ENCODE measurements at places on chromosomes 2 and 18. TPM values are rescaled to one million over a fixed set of nuclear protein-coding genes. Genes with fewer than 3 reads are reported as not detected.

GRCh38 chr2:231256494-231256893 is 58.1 kb downstream of the ARMC9 start:
- DNase-seq: no peak

- DNase-seq: no peak
Observed at GRCh38 chr2:133097666-133098065, 427.7 kb upstream of the LYPD1 start.

DNA sequence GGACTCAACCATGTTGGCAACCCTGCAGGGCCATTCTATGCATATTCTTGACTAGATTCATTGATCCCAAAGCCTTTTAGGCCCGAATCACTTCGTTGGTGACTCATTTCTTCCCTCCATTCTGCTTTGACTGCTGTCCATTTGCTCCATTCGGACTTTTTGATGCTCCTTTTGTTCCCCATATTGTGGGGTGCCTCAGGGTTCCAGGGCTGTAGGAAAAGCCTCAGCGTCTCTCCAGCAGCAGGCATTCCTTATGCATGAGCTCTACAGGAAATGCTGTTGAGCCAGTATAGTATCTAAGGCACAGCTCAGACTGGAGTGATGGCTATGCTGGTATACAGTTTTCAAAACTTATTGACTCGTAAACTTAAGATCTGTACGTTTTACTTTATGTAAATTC is 292.6 kb downstream of the PRKCE start:
- no peak for DNase-seq

DNA sequence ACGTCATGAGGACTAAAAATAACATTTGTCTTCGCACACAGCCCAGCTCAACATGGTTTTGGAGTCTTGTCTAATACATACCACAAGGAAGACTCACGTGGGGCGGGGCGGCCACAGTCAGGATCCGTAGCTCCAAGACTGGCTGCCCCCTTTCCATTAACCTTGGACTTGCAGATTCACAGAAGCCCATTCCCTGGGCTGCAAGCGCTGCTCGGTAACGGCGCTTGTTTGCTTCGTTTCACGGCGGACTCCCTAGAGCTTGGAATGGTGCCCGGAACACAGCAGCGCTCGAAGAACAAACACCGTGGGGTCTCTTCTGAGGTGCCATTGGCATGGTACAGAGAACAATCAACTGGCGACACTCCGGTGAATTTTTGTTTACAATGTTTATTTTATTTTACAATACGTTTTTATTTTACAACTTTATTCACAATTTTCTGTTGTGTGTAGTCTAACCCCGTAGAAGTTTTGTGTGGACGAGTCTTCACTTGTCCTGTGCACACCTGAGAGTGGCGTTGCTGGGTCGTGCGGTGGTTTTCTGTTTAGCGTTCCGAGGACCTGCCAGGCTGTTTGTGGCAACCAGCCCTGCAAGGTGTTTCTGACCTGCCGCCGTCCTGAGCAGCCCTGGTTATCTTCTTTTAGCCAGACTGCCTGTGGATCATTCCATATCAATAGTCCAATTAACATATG is 126.5 kb downstream of the GALR1 start:
- no peak for DNase-seq

GRCh38 chr2:85133751-85134254 is 611 bp downstream of the TCF7L1 start:
- DNase-seq: no peak

HS1BP3 gene
- 22.4 TPM for polyA plus RNA-seq

SERPINB12 gene
- not detected for polyA plus RNA-seq

SERPINB11 gene
- not detected for polyA plus RNA-seq

HSPD1 gene
- 545 TPM for polyA plus RNA-seq

SRD5A2 gene
- 0.07 TPM for polyA plus RNA-seq

TMEM247 gene
- polyA plus RNA-seq: not detected
